ENCODE measurements at places on chromosomes 13 and 19.

DNA sequence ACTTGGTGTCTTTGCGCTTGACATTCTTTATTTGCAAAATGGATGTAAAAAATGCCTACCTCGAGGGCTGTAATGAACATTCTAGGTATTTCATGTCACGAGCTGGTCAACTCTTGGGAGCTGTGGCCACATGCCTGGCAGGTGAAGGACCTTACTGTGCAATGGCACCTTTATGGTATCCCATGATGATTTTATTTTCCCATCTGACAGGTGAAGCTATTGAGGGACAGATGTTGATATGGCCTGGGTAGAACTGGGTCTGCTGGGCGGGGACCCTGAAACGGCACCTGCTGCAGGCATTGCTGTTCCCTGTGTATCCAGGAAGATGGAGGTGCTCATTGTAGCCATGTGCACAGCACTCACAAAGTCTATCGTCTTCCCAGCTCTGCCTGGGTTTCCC lies 332.2 kb downstream of the TEX29 start:
- DNase-seq: no peak

- no peak for DNase-seq
These were observed 102.0 kb downstream of the ERCC5 start for GRCh38 chr13:102947745-102948405.

GRCh38 chr19:35703343-35703742 lies 1.0 kb upstream of the ZBTB32 start:
- DNase-seq: no peak

- no peak for DNase-seq
These were observed 160.0 kb upstream of the ATXN8OS start for GRCh38 chr13:69947582-69947981.

DNA sequence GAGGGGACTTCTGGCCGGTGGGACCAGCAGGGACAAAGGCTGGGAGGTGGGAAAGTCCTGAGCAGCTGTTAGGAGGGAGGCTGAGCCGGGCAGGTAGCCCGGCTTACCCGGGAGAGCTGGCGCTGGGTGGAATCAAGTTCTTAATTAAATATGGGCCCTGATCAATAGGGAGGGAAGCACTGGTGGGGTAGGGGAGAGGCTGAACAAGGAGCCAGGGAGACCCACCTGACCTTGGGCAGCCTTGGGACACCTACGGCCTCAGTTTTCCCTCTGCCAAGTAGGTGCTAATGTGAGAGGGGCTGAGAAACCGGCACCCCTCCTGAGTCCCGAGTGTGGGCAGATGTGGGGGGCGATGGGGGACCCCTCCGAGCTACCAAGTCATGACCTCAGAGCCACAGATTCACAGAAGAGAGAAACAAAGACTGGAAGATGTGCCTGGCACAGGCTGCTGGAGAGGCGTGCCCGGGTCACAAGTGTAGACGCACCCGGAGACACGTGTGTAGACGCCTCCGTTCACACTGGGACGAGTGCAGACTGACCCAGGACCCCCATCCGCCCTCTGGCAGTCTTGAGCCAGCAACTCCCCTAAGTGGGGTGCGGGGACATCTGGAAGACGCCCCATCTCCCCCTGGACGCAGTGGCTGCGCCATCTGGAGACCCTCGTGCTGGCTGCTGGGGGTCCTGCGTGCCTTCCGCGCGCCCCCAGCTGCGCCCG lies 8.4 kb downstream of the ONECUT3 start:
- DNase-seq: no peak

DNA sequence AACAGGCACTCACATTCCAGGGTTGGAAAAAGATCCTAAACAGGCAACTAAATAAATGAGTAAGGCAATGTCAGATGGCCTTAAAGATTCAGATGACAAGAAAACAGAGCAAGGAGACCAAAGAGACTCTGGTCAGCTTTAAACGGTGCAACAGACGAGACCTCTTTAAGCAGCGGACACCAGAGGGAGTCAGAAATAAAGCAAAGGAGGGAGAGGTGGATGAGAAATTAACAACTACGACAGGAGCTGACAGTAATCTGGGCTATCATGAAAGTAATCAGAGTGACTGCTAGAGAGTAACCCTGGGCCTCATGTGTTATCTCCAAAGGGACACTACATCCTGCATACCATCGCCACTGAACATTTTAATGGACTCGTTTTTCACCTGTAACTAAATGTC lies 1.1 kb downstream of the ZNF550 start:
- no peak for DNase-seq

GRCh38 chr19:41577144-41577830 lies 1.3 kb downstream of the CEACAM21 start:
- no peak for DNase-seq

DNA sequence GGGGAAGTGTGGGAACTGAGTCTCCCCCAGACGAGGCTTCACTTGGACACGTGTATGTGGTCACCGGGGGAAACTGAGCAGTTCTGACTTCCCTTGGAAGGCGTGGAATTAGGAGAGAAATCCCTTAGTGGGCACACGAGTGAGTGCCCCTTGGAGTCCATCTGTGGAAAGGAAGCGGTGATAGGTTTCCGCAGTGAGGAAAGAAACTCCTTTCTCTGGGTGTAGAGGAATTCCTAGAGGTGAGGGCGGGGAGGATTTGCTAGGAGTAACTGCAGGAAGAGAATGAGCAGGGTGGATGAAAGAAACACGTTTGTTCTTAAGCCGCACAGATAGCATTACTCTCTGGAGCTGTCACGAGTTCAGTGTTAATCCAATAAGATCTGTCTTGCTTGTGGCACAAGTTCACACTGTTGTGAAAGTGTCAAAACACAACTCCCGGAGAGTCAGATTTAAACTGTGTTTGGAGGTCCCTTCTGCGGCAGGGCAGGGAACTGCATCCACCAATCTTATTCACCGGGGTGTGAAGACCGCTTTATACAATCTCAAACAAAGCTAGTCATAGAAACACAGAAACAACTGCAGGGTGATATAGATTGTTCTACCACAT lies 1.2 kb downstream of the KL start:
- no peak for DNase-seq

DNA sequence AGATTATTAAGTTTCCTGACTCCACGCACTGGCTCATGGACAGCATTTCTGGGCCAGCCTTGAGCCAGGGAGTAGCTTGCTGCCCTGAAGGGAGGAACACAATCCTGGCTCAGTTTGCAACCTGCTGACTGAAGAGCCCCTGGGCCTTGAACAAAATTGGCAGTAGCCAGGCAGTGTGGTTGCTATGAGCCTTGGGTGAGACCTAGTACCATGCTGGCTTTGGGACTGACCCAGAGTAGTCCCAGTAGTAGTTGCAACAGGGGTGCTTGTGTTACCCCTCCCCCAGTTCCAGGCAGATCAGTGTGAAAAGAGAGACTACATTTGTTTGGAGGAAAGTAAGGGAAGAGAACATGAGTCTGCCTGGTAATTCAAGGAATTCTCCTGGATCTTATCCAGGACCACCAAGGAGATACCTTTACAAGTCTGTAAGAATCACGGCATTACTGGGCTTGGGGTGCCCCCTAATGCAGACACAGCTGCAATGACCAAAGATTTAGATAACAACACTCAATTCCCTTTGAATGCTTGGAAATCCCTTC lies 22.0 kb downstream of the ITGBL1 start:
- no peak for DNase-seq

DNA sequence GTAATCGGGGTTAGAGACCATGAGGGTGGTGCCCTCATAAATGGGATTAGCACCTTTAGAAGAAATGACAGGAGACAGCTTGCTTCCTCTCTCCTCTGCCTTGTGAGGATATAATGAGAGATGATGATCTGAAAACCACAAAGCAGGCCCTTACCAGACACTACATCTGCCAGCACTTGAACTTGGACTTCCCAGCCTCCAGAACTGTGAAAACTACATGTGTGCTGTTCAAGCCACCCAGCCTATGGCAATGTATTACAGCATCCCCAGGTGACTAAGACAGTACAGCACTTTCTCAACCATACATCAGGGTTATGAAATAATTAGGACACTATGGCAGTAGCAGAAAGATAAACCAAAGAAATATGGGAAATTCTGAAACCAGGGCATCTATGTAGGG lies 7.4 kb downstream of the ZNF564 start:
- DNase-seq: no peak

DNA sequence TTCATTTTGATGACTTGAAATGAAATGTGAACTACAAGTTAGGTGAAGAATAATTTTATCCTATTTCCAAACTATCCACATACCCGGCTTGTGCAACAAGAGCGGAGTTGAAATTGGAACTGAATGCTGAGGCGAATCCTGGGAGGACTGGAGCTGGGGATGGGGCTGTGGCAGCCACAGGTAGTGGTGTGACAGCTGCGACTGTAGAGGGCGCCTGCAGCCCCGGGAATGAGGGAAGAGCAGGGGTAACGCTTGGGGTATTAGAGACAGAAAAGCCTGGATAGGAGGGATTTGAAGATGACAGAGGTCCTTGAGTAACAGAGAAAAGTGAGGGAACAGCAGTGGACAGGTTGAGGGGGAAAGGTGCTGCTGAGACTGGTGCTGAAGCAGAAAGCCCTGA lies 22.0 kb upstream of the STOML3 start:
- no peak for DNase-seq

GRCh38 chr19:18906605-18907519 lies 10.9 kb upstream of the CERS1 start:
- DNase-seq: no peak

DNA sequence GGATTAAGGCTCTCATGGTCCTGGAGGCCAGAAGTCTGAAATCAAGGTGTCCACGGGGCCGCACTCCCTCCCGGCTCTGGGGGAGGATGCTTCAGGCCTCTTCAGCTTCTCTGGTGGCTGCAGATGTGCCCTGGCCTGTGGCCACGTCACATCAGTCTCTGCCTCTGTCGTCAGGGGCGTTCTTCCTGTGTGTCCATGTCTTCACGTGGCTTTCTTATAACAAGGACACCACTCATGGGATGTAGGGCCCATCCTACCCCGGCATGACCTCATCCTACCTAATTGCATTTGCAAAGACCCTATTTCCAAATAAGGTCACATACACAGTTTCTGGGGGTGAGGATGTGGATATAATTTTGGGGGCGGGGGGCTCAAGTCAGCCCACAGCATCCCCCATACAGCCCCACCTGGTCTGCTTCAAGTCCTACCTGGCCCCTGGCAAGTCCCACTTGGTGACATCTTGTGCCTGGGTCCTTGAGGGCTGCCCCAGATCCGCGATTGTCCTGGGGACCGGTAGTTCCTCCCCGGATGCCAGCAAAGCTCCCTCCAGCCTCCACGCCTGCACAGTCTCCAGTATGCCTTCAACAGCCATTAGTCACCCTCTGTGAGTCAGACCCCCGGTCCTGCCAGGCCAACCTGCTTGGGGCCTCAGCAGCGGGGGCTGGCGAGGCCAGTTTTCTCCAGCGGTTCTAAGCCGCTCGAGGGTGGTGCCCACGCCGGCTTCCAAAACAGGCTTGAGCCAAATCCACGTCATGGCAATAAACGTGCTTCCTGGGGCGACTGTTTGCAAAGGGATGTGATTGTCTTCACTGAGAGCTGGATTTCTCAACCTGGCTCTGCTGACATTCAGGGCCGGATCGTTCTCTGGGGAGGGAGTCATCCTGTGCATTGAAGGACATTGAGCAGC lies 32.2 kb downstream of the MYO9B start:
- no peak for DNase-seq

DNA sequence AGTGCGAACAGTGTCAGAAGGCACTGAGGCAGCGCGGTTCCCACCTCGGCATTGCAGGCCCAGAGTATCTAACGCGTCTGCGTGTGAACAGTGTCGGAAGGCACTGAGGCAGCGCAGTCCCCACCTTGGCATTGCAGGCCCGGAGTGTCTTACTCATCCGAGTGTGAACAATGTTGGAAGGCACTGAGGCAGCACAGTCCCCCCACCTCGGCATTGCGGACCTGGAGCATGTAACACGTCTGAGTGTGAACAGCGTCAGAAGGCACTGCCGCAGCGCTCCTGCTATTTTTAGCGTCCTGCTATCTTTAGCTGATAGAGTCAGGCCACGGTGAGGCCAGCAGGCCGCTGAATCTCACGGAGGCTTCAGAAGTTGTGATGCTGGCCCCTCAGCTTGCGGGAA lies 39.6 kb downstream of the ATP11A start:
- no peak for DNase-seq
